DND-41 (cell line): ENCODE measurements at places on chromosomes 4 and X.

DNA sequence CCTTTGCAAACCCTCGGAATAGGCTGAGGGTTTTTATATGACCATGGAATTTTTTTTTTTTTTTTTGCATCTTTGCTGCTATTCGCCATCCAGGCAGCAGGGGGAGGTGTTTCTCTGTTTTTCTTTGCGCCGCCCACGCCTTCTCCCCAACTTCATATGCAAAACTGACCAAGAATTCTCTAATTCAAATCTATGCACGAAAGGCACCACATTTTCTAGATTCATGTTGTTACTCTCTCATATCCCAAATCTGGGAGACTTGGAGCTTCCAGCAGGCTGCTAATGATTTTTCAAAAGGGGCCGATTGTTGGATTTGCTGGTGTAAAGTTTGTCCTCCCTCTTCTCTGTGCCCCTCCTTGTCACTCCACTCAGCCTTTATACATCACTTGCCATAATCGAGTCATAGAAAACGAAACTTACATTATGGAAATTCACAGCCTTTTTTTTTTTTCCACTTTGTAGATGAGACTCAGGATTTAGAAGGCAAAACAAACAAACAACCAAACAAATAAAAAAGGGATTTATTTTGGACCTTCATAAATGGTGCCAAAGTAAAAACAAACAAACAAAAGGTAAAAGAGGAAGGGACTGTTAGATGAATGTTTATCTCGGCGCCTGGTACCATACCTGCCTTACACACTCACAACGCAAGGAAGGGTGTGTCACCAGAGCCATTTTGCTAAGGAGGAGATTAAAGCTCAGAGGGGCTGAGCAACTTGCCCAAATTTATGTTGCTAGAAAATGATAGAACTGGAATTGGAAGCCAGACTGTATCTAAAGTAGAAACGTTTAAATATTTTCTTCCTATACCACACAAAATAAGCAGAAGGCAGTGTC, 29.3 kb upstream of the BOD1L1 start:
- H3K27me3 ChIP-seq, result no peaks in the 10 kb centered on the region
- peaks cover 9% of the 10 kb centered on the region; the same call in 1 of the 2 replicates for H3K4me1 ChIP-seq
- no peaks in the 10 kb centered on the region for H3K36me3 ChIP-seq

- H3K36me3 ChIP-seq, result no peaks in the 10 kb centered on the region
- no peaks in the 10 kb centered on the region for H3K27me3 ChIP-seq
- DNase-seq, result no peak
- H3K4me3 ChIP-seq, result no peak overlapping the region
These were observed 63.2 kb upstream of the BMP3 start for GRCh38 chr4:80967346-80967745.

GRCh38 chrX:15151267-15152186, 118.4 kb downstream of the ASB9 start:
- no peaks in the 10 kb centered on the region for H3K36me3 ChIP-seq
- no peak for DNase-seq
- no peak overlapping the region for H3K27ac ChIP-seq

DNA sequence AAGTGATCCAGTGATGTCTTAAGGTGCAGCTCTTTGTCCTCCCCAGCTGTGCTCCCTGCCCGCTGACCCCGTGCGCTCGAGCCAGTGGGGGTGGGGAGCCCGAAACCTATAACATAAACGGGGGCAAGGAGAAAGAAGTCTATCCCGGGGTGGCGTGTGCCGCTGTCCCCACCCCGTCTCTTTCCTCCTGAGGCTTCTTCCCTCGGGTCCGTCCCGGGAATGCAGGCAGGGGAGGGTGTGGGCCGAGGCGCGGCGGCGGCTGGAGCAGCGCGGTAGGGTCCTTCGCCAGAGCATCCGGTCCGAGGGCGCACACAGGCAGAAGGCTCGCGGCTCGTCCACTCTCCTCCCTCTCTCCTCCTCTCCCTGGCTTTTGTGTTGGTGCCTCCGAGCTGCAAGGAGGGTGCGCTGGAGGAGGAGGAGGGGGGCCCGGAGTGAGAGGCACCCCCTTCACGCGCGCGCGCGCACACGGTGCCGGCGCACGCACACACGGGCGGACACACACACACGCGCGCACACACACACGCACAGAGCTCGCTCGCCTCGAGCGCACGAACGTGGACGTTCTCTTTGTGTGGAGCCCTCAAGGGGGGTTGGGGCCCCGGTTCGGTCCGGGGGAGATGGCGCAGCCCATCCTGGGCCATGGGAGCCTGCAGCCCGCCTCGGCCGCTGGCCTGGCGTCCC, at the start of gene RAB33A:
TSS of gene RAB33A (plus strand) at position 517 of the 681 bp plus-strand sequence. CDS start at position 618, 101 bp downstream.
- peaks cover 58% of the 10 kb centered on the region for H3K4me1 ChIP-seq
- H3K27me3 ChIP-seq, result no peaks in the 10 kb centered on the region
- peak within 1 kb of the TSS; percentile 99 for H3K27ac ChIP-seq
- H3K4me3 ChIP-seq, result peak within 1 kb of the TSS; percentile 91
- no peaks in the 10 kb centered on the region; the same call in 1 of the 2 replicates for H3K36me3 ChIP-seq

- no peaks in the 10 kb centered on the region for H3K36me3 ChIP-seq
- H3K27ac ChIP-seq, result no peak overlapping the region
- H3K27me3 ChIP-seq, result no peaks in the 10 kb centered on the region
- DNase-seq, result no peak
These were observed 24.3 kb upstream of the GLRA2 start for GRCh38 chrX:14504960-14505538.
